ENCODE measurements at places on chromosomes 6 and 20.

- DNase-seq = no peak
Measured at GRCh38 chr6:169530752-169531123, 171.1 kb downstream of the WDR27 start.

- DNase-seq = no peak
Measured at GRCh38 chr6:150238336-150238741, 95.5 kb downstream of the PPP1R14C start.

DNA sequence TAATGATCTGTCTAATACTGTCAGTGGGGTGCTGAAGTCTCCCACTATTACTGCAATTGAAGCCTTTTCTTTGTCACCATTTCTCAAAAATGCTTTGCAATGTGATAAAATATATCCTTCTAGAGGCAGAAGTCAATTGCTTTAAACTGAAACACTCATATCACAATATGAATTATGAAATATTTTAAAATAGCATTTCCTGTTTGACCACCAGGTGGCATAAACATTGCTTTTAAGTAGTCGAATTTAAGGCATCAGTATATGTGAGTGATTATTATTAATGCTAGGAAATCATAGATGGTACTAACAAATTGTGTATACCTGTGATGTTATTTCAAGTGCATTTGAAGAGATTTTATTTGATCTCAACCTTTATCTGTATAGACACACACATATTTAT, 87.5 kb downstream of the MEI4 start:
- DNase-seq = peak; percentile 61

- DNase-seq = peak; percentile 96
Measured at GRCh38 chr6:107115695-107116327, 496 bp upstream of the BEND3 start.

GRCh38 chr6:72626126-72626525, 4.3 kb downstream of the KCNQ5 start:
- peak; percentile 51 for DNase-seq

- DNase-seq = no peak
Measured at GRCh38 chr20:53657279-53657678, 63.6 kb upstream of the ZNF217 start.

DNA sequence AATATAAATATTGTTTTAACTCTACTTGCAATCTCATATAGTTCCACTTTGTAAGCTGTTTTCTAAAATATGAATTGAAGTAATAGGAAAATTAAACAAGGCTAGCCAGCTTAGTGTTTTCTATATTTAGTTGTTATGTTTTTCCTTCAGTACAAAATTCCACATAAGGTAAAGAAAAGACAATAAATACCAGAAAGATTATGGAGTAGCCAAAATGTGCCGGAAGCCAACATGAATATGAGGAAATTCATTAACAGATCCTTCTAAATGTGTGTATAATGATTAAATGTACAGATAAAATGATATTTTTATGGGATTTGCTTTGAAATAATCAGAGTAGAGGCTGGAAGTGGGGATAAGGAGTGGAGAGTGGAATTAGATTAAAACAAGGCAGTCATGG, 52.5 kb upstream of the COL21A1 start:
- DNase-seq = no peak

DNA sequence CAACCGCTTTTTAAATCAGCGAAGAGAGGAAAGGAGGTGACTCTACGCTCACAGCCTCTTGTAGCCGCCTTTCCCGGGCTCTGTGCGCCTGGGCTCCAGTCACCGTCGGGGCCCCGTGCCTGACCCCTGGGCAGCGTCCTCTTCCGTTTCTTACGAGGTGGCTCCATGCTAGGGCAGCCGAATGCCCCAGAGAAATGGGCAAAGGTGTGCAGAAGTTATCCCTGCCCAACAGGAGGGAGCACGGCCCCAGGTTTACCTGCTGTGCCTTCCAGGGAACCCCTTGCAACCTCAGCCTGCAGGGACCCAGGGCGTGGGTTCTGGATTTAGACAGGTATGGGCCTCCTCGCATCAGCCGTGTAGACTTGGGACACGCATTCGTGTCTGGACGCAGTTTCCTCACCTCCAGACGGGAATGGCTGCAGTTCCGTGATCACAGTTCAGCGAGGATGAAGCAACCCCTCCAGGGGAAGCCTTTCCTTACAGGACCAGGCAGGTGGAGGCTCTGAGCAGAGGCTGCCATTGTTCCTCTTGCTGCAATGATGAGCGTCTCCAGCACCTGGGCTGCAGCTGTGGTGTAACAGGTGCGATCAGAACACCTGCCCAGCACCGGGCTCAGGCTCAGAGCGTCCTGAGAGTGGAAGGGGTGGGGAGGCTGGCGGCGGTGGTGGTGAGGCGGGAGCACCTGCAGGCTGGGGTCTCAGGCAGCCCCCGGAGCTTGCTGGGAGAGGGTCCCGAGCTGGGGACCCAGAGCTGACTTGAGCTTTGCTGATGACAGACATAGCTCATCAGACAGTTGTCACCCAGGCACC, 81.3 kb upstream of the BHLHE23 start:
- DNase-seq = no peak

GRCh38 chr20:37970856-37971245, 62.4 kb downstream of the TTI1 start:
- DNase-seq = peak; percentile 20

- peak; percentile 81 for DNase-seq
Measured at GRCh38 chr20:5402903-5403531, 86.3 kb upstream of the PROKR2 start.

DNA sequence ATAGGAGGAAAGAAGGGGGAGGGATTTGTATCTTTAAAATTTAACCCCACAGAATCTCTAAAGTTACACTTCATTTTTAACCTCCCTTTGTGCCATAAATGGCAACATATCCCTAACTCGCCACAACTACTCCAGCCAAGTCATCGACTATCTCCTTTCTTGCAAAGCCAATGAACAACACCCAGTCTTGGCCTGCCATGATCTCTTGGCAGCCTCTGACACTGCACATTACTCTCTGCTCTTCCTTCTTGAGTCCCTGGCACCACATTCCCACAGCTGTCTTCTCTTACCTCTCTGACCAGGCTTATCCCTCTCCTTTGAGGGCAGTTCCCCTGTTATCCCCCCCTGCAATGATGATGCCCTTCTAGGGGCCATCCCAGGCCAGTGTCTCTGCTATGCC, 42.5 kb downstream of the MBOAT1 start:
- no peak for DNase-seq

DNA sequence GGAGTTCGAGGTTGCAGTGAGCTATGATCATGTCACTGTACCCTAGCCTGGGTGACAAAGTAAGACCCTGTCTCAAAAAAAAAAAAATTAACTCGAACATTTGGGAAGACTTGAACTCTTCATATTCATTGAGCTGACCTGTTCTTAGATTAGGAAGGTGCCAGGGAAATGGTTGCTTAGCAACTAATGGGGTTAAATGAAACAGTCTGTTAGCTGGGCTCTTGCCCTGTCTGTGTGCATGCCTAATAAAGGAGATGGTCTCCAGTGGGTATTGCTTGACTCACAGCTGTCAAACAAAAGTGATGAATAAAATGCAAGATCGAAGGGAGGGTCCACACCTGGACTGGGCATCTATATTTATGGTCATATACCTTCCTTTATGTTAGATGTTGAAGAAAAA, 101.8 kb downstream of the KLHL32 start:
- DNase-seq = no peak

DNA sequence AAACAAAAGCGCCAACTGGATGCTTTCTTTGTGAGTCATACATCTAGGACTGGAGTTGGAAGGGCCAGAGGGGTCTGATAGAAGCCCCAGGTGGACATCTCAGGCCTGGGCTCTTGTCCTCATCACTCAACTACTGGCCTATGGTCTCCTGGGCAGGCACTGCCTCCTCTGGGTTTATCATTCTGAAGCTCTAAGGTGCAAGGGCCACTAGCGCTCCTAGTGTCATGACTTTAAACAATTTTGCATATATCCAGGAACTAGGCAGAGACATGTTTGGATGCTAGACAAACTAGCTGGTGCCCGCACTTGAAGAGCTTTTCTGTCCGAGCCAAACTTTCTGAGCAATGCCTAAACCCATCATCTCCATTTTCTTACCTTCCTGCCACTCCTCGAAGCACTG, 72.3 kb downstream of the CD164 start:
- DNase-seq = no peak

DNA sequence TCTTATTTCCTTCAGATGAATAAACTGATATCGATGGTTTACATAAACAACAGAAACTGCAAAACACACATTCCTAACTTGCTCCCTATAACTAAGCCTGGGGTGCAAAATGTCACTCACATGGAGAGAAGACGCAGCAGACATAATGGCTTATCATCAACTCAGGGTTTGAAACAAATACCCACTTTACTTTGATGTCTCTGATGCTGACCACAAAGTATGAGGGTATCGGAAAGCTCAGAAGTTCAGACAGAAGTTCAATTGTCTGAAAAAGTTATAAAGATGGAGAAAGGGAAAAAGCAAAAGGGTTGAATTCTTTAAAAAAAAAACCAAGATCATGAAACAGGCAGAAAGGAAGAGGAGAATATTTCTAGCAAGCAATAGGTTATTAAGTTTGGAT, 102.7 kb downstream of the FOXC1 start:
- no peak for DNase-seq

GRCh38 chr20:6157345-6157744, 34.5 kb upstream of the FERMT1 start:
- peak; percentile 71 for DNase-seq

- DNase-seq = no peak
Measured at GRCh38 chr6:167766986-167767714, 59.6 kb upstream of the AFDN start.

- DNase-seq = peak; percentile 58
Measured at GRCh38 chr6:32603888-32604287, 14.2 kb upstream of the HLA-DRB1 start.

DNA sequence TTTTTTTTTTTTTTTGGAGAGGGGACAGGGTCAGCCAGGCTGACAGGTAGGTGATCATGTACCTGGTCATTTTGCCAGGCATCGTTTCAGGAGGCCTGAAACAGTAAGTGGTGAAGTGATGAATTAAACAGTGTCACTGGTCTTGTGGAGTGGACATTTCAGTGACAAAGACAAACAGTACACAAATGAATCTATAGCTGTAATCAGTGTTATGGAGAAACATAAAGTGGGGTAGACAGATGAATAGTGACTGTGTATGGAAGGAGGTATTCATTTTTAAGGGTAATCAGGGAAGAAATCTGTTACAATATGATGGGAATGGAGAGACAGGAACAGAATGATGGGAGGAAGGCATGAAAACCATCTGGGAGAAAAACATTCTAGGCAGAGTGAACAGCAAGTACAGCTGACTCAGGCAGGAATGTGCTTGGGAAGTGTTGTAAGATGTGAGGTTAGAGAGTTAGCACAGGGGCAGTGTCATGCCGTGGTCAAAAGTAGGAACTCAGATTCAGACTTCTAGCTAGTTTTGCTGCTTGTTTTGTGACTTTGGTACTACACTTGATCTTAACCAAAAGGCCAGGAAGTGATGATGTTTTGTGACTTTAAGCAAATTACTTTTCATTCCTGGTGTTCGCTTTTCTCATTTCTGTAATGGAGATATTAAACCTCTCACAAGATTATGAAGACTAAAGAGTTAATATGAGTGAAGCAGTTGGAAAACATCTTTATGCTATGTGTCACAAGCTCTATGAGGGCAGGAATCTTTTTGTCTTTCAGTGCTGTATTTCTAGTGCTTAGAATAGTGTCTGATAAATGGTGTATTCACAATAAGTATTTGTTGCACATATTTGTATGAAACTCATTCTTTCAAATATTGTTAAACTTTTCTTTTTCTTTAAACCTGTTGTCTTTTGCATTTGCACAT, 43.4 kb downstream of the QKI start:
- DNase-seq = no peak

GRCh38 chr6:111230351-111231089, 143.2 kb downstream of the SLC16A10 start:
- DNase-seq = no peak

DNA sequence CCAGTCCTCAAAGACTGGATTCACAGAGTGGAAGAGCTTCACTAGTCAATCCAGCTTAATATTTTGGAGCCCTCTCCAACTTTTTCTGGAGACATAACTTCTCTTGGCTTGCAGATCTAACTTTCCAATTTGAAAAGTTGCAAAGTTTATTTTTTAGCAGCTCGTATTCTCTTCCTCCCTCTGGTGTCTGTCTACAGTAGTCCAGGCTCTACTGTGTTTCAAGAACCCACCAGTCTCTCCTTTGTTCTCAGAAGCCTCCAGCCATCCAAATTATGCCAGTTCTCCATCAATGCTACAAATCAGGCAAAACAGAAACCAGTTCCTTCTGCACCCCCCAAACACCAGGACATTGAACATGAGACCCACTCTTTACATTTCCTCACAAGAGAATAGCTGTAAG, 376.1 kb upstream of the OPRM1 start:
- DNase-seq = no peak

- DNase-seq = no peak
Measured at GRCh38 chr6:131073577-131073976, 10.5 kb upstream of the EPB41L2 start.

GRCh38 chr20:40634891-40635290, 54.1 kb downstream of the MAFB start:
- no peak for DNase-seq

GRCh38 chr20:16555754-16556153, 17.5 kb downstream of the KIF16B start:
- DNase-seq = no peak

DNA sequence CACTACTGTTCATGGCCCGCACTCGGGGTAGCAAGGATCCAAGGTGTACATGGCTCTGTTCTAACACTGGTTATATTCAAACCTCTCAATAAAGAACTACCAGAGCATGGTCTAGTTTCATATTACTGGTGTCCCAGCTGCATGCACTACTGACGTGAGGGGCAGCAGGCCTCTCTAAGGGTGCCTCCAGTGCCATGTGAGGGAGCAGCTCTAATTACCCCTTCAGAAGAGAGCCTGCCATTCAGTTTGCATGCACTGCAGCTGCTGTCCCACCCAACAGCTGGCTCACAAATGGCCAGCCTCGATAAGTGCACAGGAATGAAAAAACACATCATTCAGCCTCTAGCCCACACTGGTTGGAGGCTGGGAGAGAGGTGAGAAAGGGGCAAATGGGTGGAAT, 85.2 kb downstream of the SMLR1 start:
- no peak for DNase-seq

DNA sequence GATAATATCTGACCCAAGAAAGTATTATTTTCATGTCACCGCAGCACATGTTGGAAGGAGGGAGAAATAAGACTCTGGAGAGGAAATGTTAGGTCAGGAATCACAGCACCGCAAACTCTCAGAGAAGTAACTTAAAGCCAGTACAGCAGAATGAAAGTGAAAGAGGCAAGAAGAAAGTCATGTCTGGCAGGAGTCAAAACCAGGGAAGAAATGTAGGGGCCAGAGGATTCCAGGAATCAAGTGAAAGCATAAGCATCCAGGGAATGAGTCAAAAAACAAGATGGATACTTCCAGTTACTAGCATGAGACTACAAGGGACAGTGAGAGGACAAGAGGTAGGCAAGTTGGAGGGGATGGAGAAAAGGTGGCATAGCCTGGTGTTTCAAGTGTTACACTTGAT, 80.4 kb downstream of the AK9 start:
- no peak for DNase-seq
